HFF-Myc (cell line): ENCODE measurements at places on chromosomes 5 and 9.

GRCh38 chr9:74974558-74974957 lies 21.8 kb upstream of the C9orf40 start:
- no peak for DNase-seq

GRCh38 chr5:124790301-124790894 lies 44.0 kb upstream of the ZNF608 start:
- peak; percentile 11 for DNase-seq

GRCh38 chr5:56183506-56183905 lies 49.6 kb downstream of the ANKRD55 start:
- DNase-seq: peak; percentile 56

DNA sequence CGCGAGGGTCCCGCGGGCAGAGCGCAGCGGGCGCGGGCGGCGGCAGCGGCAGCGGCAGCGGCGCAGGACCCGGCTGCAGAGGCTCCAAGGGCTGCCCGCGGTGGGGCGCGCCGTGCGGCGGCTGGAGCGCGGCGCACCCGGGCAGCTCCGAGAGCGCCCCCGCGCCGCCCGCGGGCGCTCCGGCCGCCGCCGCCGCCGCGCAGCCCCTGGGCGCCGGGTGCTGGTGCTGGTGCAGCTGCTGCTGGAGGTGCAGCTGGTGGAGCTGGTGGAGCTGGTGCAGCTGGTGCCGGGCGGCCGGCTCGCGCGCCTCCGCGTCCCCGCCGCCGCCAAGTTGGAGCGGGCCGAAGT lies 644 bp downstream of the IER5L start:
- no peak for DNase-seq

DNA sequence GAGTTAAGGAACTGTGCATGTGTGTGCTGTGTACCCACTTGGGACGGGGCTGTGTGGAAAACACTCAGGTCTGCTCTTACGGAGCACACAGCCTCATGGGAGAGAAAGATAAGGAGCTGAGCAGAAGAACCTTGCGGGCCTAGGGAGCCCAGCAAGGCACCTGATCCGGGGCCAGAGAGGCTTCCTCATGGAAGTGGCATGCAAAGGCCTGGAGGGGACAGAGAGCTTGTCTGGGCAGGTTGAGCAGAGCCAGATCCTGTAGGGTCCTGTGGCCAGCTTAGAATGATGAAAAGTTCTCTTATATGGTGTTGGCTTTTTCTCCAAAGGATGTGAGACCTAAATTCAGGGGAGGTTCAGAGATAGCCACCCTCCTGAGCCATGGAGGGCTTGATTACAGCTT lies 45.2 kb downstream of the NEK6 start:
- no peak for DNase-seq

DNA sequence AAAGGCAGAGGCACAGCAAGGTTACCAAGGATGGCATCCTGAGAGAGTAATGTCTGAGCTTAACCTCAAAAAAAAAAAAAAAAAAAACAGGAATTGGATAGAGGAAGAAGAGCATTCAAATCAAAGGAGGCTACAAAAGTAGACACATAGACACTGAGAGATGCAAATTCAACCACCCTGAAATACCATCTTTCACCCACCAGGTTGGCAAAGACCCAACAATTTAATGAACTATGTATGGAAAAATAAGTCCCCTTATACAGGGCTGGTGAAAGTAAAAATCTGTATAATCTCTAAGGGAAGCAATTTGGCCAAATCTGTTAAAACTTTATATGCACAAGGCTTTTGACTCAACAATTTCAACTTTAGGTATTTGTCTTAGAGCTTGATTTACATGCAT lies 4.9 kb downstream of the NADK2 start:
- DNase-seq: no peak

GRCh38 chr9:33125871-33126823 lies 41.0 kb downstream of the B4GALT1 start:
- DNase-seq: no peak

GRCh38 chr9:99140685-99141314 lies 35.9 kb downstream of the TGFBR1 start:
- peak; percentile 24 for DNase-seq

- peak; percentile 52 for DNase-seq
Observed at GRCh38 chr5:137344723-137345322, 154.3 kb downstream of the SPOCK1 start.

- DNase-seq: no peak
Observed at GRCh38 chr9:81666123-81666522, 23.2 kb downstream of the TLE1 start.
